ENCODE measurements at places on chromosomes 13 and 19.

DNA sequence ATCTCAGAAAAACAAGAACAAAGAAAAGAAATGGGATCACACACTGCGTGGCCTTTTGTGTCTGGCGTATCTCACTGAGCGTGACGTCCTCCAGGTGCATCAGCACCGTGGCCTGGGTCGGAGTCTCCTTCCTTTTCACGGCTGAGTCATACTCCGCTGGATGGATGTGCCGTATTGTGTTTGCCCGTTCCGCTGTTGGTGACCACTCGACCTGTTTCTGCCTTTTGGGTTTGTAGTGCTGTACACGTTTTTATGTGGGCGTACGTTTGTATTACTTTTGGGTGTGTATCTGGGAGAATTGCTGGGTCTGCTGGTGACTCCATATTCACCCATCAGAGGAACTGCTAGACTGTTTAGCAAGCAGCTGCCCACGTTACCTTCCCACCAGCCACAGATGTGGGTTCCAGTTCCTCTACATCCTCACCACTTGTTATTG lies 11.4 kb downstream of the ARID3A start:
- peak; percentile 70 for DNase-seq

DNA sequence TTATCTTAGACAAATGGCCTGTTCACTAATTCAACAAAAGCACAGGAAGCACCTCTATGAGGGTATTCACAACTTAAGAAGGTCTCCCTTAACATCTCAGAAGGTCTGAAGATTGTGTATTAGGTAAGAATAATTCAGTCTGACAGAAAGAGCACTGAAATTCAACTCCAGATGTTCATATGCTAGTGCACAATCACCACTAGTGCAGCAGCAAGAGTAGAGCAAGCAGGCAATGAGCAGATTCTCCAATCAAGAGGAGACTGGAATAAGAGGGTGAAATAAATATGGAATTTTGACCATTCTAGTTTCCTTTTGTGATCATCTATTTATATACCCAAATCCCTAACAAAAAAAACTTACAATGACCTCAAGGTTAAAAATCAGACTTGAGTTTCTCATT lies 52.0 kb downstream of the MPHOSPH8 start:
- no peak for DNase-seq

- DNase-seq = no peak
Observed at GRCh38 chr19:55319785-55320184, 5.4 kb downstream of the TMEM150B start.

GRCh38 chr19:55563261-55563690 lies 17.4 kb downstream of the ZNF579 start:
- no peak for DNase-seq

DNA sequence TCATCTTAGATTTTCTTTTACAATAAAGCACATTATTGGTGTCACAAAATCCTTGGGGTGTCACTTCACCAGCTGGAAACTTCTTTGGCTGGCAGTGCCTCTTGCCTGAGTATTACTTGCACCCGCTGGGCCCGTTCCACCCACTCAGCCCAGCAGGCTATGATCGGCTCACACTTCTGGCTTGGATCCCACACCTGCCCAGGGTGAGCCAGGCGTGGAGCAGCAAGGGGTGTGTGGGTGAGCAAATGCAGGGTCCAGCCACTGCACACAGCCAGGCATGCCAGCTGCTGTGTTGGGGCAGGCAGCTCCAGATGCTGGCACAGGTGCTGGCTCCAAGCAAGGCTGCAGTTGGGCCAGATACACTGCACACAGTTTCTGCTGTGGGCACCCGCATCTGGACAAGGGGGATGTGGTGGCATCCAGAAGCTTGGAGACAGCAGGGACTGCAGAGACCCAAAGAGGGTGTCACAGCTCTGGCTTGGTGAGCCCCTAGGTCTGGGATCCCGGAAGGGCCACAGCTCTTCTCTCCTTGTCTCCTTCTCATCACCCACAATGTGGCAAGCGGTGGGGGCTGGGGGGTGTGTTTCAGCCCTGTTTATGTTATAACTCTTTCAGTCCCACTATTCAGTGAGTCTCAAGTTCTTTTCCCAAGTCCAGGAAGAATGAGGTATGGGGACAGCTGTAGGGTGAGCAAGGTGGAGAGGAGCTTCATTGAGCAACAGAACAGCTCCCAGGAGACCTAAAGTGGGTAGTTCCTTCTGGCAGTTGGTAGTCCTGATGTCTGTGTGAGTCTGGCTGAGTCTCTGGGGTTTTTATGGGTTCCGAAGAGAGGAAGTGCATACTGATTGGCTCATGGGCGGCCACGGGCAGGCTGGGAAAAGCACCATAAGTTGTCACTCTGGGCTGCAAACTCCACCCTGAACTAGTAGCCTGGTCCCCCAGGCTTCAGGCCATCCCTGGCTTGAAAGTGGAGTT lies 25.3 kb upstream of the TBC1D4 start:
- DNase-seq = no peak

- DNase-seq = no peak
Observed at GRCh38 chr19:30280018-30280417, 92.2 kb upstream of the ZNF536 start.

DNA sequence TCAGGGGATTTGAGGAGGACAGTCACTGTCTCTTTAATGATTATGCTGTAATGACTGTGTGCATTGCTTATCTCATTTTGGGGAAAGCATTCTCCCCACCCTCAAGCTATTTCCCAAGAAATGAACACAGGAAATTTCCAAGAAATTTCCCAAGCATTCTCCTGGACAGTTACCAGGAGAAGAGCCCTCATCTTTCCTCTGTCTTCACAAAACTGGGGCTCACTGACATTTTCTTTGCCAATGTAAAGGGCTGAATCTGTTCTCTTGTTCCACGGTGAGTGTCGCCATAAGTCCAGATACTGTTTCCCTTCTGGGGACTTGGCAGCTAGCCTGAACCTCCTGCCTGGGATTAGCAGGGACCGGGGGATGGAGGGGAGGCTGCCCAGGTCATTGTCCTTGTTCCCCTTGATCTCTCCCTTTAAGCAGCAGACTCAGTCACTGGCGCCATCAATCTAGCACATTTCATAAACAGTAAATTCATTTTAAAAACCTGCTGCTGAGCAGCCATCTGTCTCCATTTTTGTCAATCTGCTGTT lies 172.8 kb downstream of the DNAJC15 start:
- DNase-seq = no peak

DNA sequence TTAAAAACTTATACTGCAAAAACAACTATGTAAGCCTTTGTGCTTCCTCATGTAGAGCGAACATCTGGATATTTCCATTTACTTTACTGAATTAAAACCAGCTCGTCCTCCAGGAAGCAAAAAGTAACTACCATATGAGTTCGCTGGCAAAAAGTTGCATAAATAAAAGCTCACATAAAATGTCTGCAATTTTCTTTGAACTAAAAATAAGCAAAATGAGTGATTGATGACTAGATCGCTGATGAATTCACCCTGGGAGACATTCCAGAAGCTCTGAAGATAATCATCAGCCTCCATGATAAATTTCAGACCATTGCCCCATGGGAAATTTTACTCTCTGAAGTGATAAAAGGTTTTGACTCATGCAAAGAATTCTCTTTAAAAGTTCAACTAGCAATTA lies 67.3 kb upstream of the SACS start:
- DNase-seq = no peak

DNA sequence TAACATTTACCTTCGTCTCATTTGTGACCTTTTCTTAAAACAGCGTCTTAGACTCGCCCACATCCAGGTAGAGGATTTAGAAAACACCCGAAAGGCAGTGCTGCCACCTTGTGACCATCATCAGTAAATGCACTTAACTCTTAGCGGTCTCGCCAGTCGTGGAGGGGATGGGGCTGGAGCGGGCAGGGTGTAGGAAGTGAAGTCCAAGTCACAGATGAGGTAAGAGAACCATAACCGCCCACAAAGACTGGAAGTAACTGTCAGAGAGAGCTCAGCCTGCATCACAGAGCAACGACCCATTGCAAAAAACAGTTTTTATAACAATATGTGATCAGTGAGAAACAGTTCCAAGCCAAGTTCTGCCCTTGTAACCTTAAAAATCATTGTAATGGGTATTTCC lies 10.7 kb upstream of the CEACAM3 start:
- peak; percentile 69 for DNase-seq

- DNase-seq = no peak
Observed at GRCh38 chr19:5126498-5127223, 157.7 kb downstream of the KDM4B start.

GRCh38 chr19:5823579-5824281 lies 15.8 kb downstream of the FUT6 start:
- no peak for DNase-seq

DNA sequence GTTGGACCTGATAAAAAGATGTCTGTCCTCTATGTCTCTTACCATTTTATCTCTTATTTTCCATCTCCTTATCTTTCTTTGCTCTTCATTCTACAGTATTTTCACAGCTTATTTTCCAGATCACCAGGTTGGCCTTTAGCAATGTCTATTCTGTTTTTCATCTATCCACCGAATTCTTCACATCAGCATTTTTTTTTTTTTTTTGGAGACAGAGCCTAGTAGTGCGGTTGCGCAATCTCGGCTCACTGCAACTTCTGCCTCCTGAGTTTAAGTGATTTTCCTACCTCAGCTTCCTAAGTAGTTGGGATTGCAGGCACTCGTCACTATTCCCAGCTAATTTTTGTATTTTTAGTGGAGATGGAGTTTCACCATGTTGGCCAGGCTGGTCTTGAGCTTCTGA lies 49.0 kb downstream of the DNAJC15 start:
- no peak for DNase-seq

- no peak for DNase-seq
Observed at GRCh38 chr19:34282611-34283519, 28.5 kb downstream of the GARRE1 start.

DNA sequence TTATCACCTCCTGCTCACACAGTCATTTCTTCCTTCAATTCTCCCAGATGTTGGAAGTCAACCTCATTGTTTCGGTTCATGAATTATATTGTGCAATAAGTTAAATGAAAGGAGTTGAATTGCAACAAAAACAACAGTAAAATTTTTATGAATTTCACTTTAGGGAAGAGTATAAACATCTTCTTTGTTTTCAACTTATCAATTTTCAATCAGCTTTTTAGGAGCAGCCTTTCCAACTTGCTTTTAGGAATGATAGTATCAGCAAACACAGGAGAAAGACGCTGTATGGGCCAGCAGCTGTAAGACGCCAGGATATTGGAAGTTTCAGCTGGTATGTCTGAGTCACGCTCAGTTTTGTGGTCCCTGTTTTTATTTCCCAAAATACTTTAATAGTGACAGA lies 132.5 kb upstream of the ARGLU1 start:
- DNase-seq = no peak

GRCh38 chr19:1004803-1005664 lies 4.8 kb downstream of the GRIN3B start:
- DNase-seq = no peak

- no peak for DNase-seq
Observed at GRCh38 chr13:90352763-90353162, 994.7 kb upstream of the MIR17HG start.

GRCh38 chr13:77692746-77693448 lies 4.6 kb upstream of the SLAIN1 start:
- no peak for DNase-seq

DNA sequence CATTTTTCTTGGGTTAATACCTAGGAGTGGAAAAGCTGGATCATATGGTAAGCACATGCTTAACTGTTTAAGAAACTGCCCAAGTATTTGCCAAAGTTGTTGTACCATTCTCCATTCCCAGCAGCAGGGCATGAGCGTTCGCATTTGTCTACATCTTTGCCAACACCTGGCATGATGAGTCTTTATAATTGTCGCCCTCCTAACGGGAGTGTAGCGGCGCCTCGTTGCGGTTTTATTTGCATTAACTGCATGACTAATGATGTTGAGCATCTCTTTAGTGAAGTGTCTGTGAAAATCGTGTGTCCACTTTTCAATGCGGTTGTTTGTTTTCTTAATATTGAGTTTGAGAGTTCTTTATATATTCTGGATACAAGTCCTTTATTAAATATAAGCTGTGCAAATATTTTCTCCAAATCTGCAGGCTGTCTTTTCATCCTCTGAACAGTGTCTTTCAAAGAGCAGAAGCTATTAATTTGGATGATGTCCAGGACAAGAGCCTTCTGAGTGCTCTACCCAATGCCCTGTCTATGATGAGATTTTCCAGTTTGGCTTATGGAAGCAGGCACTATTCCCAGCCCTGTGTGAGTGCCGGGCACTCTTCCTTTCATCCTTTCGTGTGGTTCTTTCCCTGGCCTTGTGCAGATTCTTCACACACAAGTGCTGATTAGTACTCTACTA lies 202.0 kb downstream of the FOXO1 start:
- no peak for DNase-seq

DNA sequence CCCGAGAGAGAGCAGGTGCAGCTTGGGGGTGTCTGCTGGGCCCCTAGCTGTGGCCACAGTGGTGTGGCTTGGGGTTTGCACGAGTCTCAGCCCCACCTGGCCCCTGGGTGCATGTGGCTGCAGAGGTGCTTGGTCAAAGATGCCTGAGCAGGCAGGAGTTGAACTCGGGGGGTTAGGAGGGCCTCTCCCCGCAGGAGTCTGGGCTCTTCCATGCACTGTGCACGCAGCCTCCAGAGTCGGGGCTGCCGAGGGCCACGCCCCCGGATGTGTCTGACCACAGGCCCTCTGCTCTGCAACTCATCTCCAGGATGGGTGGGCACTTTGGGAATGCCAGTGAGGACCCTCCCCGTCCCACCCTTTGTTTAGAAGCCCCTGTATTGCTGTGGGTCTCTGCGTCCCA lies 91.5 kb upstream of the MCF2L start:
- DNase-seq = no peak

DNA sequence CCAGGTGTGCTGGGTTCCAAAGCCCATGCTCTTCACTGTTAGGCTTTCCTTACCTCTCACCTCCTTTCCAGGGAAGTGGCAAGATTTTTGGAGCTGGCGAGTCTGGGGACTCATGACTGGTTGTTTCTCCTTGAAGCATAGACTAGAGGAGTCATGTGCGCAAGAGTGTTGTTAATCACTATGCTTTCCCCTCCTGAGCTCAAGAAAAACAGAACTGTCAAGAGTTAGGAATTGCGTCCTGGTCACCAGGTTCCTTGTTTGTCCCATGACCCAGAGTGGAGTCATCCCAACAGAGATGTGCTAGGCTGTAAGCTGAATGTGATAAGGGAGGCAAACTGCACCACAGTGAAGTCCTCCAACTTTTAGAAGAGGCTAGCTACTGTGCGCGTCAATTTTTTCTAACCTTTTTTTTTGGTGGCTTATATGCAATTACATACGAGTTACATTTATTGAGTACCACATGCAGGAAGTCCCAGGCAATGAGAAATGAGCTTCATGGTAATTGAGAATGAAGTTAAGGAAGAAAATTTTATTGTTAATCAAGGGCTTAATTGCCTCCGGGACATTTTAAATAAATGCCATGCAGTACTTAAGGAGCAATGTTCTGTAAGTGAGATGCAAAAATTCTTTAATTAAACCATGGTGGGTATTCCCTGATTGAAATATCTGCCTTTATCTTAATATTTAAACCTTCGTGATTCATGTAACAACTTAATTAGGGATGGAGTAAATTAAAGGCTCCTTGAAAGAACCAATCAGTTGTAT lies 233.9 kb downstream of the ZIC5 start:
- no peak for DNase-seq

DNA sequence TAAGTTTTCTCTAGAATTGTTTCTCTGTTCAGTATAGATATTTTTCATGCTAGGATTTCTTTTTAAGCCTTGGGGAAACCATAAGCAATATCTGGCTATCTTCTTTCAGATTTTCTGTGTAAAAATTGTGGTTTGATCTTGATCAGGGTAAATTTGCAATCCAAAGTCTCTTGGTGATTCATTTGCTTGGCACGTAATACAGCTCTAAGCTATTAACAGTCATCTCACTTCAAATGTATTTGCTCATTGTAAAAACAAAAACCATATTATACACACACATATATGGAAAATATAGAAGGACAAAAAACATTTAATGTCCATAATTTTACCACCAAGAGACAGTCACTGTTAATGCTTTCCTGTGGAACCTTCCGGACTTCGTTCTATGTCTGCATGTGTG lies 191.0 kb downstream of the SHISA2 start:
- DNase-seq = no peak

- no peak for DNase-seq
Observed at GRCh38 chr13:39350461-39350881, 252.5 kb downstream of the LHFPL6 start.
